ENCODE measurements at places on chromosomes 16 and 17. TPM values are rescaled to one million over a fixed set of nuclear protein-coding genes. Genes with fewer than 3 reads are reported as not detected.

The MINK1 gene
- total RNA-seq = 52.3 TPM

The CRYM gene
- 84.8 TPM for total RNA-seq

The TSPAN10 gene
- 0.63 TPM for total RNA-seq

The HOXB8 gene
- total RNA-seq = not detected

The KRTAP2-3 gene
- total RNA-seq = not detected

The MLKL gene
- 0.63 TPM for total RNA-seq

The PMP22 gene
- total RNA-seq = 8.5 TPM

The APPBP2 gene
- total RNA-seq = 66.4 TPM

The KRT33B gene
- not detected for total RNA-seq

The QPRT gene
- total RNA-seq = 2.8 TPM

The ZKSCAN2 gene
- 25.0 TPM for total RNA-seq

The CCL13 gene
- total RNA-seq = not detected

The TMEM220 gene
- 1.9 TPM for total RNA-seq
